Activated CD4-positive, alpha-beta T cell treated with anti-CD3 and anti-CD28 coated beads, Interleukin-2, amount 50 U/mL, for 24 hours (primary cell): ENCODE measurements at places on chromosomes 7 and 10.

- DNase-seq: no peak
These were observed 61.8 kb downstream of the NEBL start for GRCh38 chr10:20835335-20835734.

- DNase-seq: no peak
These were observed 2.9 kb upstream of the MYOZ1 start for GRCh38 chr10:73644015-73644743.

GRCh38 chr7:92057375-92057774, 76.9 kb downstream of the CYP51A1 start:
- no peak for DNase-seq

DNA sequence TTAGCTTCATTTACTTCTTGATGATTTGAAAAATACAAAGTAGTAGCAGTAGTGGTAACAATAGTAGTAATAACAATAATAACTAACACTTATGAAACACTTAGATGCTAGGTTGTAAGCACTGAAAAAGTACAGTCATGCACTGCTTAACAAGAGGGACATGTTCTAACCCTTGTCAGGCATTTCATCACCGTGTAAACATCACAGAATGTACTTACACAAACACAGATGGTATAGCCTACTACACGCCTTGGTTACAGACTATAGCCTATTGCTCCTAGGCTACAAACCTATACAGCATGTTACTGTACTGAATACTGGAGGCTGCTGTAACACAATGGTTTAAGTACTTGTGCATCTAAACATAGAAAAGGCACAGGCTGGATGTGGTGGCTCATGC, 60.6 kb downstream of the PUS7 start:
- DNase-seq: no peak

DNA sequence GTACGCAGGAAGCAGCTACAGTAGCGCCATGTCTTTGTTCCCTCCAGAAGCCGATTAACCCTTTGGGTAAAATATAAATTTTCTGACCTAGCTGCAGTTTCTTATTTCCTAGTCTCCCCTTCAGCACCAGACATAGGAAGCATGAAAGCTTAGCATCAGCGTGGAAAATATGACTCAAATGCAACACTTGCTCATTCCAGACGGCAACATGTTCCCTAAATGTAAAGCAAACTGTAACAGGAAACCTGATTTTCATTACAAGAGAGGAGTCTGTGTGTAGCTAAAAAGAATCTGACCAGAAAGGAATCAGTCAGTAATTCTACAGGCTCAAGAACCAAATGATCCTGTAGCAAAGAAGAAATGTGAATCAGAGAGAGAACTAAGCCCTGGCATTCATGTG, 219.2 kb downstream of the C7orf25 start:
- DNase-seq: no peak

GRCh38 chr7:151810441-151811232, 66.3 kb downstream of the PRKAG2 start:
- DNase-seq: no peak

DNA sequence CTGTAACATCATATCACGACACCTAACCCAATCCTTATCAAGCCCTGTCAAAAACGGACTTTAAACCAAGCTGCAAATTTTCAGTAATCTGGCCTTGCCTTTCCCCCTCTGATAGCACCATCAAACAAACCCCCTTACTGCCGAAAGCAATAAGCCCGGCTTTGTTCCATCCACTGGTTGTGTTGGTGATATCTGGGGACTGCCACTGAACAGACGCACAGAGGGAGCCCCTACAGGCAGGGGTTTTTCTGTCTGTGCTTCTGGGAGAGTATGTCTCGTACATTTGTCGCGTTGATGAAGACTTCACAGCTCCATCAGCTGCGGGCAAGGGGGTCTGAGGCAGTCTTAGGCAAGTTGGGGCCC, 550 bp upstream of the PLAU start:
- DNase-seq: no peak

DNA sequence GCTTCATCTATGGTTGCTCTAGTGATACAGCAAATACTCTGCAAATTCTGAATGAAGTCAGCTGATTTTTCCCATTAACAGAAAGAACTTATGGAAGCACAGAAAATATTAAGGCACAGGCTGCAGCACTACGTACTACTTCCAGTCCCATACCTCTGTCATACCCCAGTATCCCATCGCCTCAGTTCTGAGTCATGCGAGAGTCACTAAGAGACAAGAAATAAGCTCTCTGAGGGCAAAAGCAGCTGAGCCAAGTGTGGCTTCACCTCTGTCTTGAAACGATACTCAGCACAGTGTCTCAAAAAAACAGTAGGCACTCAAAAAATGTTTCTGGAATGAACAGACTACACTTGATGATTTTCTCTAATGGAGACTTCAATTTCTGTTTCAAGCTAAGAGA, 48.2 kb downstream of the EZH2 start:
- DNase-seq: no peak

- DNase-seq: no peak
These were observed 95.3 kb upstream of the CARD11 start for GRCh38 chr7:3138997-3139396.

GRCh38 chr10:25725917-25726716, 207.9 kb upstream of the MYO3A start:
- DNase-seq: peak; percentile 18

- DNase-seq: no peak
These were observed 25.1 kb downstream of the TMEM168 start for GRCh38 chr7:112765105-112765504.

GRCh38 chr10:47061776-47062175, 150.5 kb downstream of the PTPN20 start:
- DNase-seq: no peak

DNA sequence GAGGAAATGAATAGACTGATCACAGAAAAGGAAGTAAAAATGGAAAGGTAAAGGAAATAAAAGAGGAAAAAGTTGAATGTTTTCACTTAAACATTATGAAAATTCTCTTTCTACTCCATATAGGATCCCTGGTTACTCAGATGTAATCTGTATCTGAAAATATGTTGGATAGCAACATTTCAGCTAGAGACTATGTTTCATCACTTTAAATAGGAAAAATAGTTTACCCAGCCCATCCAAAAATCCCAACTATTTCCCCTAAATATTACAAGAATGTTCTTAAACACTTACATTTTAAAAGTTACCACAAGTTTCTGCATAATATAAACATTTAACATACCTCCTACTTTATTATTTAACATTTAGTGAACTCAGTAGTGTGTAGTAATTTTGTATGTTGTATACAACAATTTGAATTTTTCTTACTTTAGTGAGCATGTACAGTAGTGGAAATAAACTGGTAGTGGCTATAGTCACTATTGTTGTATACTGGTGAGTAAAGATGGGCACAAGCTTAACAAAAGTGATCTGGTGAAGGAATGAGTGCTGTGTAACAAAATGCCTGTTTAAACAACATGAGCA, 27.1 kb downstream of the SLF2 start:
- no peak for DNase-seq

DNA sequence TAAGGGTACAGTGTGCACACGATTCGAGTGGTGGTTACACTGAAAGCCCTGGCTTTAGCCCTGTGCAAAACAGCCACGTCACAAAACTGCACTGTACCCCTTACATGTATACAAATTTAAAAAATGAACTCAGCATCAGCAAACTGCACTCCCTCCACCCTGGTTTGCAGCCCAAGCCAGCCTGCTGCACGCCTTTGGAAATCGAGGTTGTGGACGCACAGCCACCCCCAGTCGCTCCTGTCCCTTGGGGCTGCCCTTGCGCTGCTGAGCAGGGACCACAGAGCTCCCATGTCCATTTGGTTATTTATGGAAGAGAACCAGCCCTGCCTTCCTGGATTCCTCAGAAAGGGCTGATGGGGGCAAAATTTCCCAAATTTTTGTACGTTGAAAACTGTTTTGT, 98.8 kb downstream of the INPP5A start:
- DNase-seq: no peak

- DNase-seq: no peak
These were observed 39.5 kb downstream of the CNNM1 start for GRCh38 chr10:99368646-99369045.

- no peak for DNase-seq
These were observed 16.0 kb downstream of the CHRM2 start for GRCh38 chr7:136884492-136884891.

DNA sequence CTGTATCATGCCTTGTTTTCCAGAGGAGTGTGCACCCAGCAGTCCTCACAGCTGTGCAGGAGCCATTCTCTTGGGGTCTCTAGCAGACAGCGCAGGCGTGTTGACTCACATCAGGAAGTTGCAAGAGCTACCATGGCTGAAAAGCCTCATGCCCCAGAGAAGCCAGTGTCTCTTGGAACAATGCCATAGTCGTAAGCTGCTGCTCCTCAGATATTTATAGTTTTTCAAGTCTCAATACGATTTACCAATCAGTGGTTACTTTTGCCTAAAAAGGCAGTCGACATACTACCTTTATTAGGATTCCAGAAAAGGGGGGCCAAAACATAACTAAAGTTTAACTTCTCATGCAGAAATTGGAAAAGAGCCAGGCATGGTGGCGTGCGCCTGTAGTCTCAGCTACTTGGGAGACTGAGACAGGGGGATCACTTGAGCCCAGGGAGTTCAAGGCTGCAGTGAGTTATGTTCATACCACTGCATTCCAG, 407.7 kb downstream of the PARD3 start:
- no peak for DNase-seq

GRCh38 chr10:67140641-67141040, 214.8 kb downstream of the LRRTM3 start:
- DNase-seq: no peak

DNA sequence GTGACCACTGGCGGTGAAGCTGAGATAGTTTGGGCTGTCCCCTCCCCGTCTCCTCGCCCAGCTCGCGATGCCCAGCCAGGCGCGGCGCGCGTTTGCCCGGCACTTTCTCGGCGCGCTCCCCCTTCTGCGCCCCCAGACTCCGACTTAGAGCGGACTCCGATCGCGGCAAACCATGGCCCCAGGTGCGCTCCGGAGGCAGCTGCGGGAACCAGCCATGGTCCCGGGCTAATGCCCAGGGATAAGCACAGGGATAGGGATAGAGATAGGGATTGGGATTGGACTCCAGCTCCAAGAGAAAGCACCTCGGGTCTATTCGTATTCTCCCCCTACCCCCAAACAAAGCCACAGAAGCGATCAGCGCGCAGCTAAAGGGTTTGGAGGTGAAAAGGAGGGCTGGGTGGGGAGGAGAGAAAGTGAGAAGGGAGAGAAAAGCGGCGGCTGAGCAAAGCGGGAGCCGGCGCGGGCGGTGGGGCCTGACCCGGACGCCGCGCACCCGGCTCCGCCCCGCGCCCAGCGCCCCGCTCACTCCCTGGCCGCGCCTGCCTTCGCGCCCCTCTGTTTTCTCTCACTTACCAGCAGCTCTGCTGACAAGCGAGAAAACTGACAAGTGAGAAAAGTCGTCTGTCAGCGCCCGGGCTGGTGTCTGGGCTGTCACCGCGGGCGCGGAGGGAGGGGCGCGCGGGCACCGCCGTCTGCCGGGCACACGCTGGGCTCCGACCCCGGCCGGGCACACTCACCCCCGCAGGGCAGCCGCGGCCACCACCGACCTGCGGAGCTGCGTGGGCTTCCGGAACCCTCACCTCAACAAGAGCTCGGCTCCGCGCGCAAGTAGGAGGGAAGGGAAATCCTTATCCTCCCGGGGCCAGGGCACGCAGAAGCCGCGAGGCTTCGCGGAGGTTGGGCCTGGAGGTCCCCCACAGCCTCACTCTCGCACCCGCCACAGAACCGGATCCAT, at the start of gene PDE1C:
Gene PDE1C (minus strand): TSS at position 2 of the 955 bp plus-strand sequence.
- no peak for DNase-seq

DNA sequence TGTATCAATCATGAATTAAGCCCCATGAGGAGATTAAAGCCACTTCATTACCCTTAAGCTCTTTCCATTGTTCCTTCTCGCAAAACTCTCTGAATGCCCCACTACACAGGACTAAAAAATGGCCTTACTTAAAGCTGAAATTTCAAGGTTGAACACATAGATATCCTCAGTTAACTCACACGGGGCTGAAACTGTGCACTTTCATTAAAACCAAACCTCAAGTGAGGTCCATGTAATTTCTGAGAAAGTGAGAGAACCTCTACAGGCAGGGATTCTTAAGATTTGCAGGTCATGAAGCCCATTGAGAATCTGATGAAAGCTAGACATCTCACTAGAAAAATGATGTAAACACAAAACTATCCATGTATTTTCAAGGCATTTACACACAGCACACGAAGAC, 15.9 kb downstream of the DENND11 start:
- DNase-seq: no peak

DNA sequence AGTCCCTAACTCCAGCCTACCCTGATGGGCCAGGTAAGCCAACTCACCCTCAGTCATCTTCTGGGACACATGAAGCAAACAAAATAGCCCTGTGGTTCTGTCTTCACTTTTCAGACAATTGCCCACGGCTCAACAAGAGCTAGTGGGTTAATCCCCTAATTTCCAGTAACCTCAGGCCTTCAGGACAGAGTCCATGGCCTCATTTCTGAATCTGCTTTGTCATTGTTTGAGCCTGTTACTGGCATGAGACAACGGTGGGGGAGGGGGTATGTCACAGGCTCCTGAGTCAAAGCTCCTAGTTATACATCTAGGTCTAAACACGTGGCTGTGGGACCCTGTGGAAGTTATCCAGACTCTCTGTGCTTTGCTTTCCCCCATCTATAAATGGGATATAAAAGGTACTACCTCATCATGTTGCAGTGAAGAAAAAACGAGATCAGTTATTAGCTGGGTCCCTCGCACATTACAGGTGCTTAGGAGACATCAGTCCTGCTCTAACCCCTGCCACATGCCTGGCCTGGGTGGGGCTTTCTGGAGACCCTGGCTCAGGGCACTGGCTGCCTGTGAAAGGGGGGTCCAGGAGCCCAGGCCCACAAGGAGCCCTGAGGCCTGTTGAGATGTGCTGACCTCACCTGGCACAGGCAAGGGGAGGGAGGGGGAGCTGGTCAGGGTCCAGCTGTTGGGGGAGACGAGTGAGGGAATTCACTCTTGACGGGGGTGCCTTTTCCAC, 16.5 kb downstream of the MAT1A start:
- no peak for DNase-seq

- no peak for DNase-seq
These were observed 88.2 kb downstream of the ZNF438 start for GRCh38 chr10:30943451-30943850.

DNA sequence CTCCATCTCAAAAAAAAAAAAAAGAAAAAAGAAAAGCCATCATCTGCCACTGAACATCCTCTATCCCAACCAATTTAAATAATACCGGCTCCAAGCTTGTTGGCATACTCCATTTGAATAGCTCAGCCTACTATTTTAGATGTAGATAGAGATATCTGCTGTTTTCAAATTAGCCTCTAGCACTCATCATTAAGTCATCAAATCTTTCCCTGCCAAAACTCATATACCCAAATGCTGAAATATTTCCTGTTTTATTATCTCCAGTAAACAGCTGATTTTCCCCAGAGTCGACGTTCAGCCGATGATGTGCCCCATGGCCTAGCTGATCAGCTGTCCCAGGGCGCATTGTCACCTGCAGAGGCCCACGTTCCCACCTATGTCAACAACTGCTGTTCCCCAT, 34.5 kb upstream of the FRMD4A start:
- no peak for DNase-seq

DNA sequence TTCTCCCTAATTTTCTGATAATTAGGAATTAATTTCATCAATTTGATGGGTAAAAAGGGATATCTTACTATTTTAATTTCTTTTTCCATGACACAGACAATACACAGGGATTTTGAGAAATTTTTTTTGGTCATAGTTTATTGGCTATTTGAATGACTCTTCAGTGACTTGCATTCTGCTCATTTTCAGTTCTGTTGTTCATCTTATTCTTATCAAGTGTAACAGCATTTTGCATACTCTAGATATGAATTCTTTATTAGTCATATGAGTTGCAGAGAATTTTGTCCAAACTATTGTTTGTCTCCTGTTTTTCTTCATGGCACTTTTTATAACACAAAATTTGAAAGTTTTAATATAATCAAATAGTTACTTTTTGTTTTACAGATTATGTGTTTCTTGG, 41.7 kb downstream of the MKLN1 start:
- no peak for DNase-seq
